ENCODE measurements at places on chromosomes 7 and 10. TPM values are rescaled to one million over a fixed set of nuclear protein-coding genes. Genes with fewer than 3 reads are reported as not detected.

SORCS3 gene
- not detected for total RNA-seq

FAM3C gene
- 22.2 TPM for total RNA-seq

KLF14 gene
- total RNA-seq: not detected

OR2A5 gene
- total RNA-seq: not detected
